Right forelimb (tissue), 1 donor: ENCODE measurements at places on chromosomes 11 and 22.
A peak's percentile ranks its signal among the peaks of the same experiment; 100 is the strongest.

- DNase-seq, result no peak
Observed at GRCh38 chr11:67429038-67429668, 859 bp downstream of the RPS6KB2 start.

DNA sequence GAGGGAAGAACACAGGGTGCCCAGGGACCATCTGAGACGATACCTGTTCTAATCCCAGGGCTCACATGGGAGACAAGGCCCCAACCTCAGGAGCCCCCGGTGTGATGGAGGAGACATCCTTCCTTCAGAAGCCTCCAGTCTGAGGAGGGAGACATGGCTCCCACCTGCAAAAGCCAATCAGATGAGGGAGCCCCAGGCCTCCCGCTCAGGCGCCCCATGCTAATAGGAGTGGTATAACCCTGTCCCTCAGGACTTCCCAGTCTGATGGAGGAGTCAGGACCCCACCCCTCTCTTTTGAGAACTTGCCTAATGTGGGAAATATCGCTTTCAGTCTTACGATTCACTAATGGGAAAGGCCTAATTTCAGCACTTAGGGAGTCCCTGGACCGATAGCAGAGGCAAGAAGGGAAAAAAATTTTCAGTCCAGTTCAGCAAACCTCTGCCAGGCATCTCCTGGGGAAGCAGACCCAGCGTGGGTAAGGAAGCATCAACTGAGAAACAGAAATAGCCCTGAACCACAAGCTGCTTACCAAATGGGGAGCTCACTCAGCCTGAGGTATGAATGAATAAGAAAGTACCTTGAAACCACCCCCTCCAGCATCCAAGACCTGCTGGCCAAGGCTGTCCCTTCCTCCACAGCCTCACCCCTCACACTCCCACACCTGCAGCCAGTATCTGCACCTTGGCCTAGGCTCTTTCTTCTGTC lies 5.9 kb downstream of the ARRB1 start:
- DNase-seq, result no peak

- no peak for DNase-seq
Observed at GRCh38 chr11:77510095-77510494, 36.2 kb upstream of the PAK1 start.

DNA sequence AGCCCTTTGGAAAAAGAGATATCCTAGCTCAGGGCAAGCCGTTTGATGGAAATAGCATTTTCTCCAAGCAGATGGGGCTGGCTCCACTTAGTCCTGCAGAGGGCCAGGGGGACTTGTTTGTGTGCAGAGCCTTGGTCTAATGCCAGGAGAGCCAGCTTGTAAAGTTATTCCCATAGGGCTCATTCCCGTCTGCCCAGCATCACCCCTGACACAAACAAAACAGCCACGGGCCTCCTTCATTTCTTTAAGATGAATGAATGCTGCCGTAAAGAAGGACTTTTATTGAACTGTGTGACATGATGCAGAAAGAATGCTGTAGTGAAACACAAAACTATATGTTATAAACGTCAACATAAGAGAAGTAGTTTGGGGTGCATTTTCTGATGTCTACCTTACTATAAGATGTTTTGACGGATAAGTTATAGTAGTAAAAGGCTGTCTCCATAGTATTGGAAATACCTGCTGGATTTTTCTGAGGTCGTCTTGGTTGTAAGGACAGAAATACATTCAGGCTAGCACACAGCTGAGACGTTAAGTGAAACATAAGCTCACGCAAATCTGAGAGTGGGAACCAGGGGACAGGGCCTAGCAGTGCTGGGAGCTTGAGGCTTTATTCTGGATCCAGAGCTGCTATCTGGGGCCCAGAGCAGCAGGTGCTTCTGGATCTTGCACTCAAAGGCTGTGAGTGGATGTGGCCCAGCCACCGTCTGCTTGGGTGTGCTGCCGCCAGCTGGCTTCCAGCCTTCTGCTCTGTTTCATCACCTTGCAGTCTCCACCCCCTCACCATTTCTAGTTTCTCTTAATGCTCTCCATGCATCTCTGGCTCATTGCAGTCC lies 53.3 kb downstream of the NCAM1 start:
- peak; percentile 66 for DNase-seq

GRCh38 chr11:46202696-46203391 lies 74.6 kb upstream of the CREB3L1 start:
- no peak for DNase-seq

DNA sequence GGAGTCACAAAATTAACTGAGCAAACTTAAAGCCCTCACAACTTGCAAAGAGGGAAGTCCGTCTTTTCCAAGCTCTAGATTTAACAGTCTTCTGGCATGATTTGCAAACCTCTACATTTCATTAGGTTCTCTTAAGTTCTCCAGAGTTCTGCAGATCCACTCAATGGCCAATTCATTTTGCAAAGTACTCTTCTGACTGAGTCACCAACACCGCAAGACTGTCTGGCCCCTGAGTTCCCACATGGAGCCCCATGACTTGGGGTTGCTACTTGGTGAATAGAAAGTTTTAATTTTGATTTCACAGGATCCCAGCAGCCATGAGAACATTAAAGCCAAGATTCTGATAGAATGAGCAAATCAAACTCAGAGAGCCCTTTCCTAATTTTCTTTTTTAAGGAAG lies 134.5 kb downstream of the PLEKHA7 start:
- DNase-seq, result no peak

DNA sequence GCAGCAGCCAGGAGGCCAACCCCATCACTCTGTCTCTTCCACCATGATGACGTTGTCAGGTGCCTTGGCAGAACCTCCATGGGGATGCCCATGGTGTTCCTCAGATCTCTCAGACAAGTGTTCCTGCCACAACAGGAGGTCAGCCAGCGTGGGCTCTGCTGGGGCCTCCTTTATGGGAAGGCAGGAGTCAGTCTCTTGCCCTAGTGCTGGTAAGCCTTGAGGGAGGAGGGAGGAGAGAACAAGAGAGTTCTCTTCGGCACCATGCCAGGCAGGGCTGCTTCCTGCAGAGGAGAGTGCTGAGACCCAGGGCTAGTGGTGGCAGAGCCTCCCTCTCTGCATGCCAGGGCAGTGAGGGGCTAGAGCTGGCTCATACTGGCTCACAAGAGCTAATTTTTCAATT lies 32.5 kb downstream of the GNAZ start:
- no peak for DNase-seq

- no peak for DNase-seq
Observed at GRCh38 chr11:35571696-35572095, 46.3 kb upstream of the PAMR1 start.

GRCh38 chr22:32281072-32281471 lies 25.9 kb upstream of the SLC5A4 start:
- no peak for DNase-seq

- no peak for DNase-seq
Observed at GRCh38 chr11:132911186-132911585, 621.1 kb downstream of the OPCML start.

DNA sequence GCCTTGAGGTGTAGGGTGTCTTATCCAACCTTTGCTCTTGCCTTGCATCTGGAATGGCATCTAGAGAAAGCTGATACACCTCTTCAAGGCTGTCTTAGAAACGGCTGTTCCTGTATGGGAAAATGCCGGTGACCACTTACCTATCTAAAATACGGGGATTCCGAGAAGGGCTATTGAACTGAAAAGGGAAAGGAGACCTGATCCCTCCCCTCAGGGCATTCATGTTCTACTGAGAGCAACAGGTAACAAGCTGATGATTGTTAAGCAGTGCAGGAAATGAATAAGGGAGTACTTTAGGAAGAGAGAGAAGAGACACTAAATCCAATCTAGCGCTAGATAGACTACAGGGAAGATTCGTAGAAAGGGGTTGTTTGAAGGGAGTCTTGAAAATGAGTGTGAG lies 1388.1 kb downstream of the FAM181B start:
- no peak for DNase-seq

DNA sequence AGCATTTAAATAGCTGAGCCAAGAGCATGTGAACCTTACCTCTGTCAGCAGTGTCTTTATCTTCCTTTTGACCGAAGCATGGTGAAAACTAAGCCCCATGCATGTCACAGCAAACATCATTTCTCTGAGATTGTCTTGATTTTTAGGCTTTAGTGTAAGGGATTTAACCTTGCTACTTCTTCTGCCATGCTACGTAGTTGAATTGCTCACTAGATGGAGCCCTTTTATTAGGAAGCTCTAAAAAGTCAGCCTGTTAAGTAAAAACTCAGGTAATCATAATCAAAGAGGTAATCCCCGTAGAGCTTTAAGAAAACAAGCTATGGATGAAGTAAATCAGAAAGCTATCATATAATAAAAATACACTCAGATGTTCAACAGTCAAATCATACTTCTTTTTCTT lies 149.5 kb downstream of the PGR start:
- DNase-seq, result no peak

GRCh38 chr11:8247312-8247711 lies 16.4 kb downstream of the LMO1 start:
- DNase-seq, result no peak

- no peak for DNase-seq
Observed at GRCh38 chr11:23099256-23099655, 239.0 kb upstream of the CCDC179 start.

DNA sequence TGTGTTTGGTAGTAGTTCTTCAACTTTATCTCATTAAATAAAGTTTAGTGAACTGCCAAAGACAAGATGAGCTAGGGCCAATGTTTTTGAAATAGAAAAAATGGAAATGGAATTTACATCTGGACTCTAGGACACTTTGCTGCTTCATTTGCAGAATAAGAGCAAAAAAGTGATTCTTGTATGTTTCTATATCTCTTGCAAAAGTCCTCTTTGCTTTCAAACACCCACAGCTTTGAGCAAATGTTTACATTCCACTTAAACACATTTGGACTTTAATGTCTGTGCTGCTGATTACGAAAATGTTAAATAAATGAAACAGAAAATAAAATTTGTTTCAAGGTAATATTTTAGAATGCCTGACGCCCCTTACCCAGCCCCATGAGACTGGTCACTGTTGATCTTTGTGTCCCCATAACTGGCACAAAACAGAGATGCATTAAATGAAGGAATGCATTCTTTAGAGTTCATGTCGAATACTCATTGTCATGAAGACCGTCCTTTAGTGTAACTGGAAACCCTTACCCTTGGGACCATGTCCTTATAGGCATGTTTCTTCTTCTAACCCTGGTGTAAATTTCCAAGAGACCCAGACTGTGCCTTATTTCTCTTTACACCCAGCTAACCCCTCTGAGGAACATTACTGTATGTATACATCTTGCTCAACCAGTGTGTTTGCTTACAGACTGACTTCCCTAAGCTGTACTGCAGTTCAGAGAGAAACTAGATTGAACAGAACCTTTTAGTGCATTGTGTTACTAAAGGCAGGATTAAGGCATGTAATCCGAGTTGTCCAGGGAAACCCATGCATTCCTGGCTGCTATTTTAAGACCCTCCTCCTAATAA lies 199.7 kb downstream of the NAV2 start:
- DNase-seq, result no peak

DNA sequence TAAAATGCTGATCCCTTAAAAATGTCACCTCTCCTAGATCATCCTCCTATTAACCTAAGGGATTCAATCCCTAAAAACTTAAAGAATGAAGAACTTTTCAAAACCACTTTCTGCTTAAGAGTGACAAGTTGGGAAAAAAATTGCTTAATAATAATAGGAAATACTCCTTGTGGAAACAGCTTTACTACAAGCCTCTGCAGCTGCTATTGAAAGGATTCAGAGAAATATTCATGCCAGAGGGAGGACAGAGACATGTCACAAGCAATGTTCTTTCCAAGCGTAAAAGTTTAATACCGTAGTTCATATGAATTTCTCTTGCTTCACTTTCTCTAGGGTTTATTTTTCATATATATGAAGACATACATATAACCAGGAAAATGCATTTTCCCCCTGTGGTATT lies 98.2 kb downstream of the ARHGAP20 start:
- DNase-seq, result no peak

- DNase-seq, result no peak
Observed at GRCh38 chr11:113261709-113262475, 52.5 kb upstream of the TTC12 start.

DNA sequence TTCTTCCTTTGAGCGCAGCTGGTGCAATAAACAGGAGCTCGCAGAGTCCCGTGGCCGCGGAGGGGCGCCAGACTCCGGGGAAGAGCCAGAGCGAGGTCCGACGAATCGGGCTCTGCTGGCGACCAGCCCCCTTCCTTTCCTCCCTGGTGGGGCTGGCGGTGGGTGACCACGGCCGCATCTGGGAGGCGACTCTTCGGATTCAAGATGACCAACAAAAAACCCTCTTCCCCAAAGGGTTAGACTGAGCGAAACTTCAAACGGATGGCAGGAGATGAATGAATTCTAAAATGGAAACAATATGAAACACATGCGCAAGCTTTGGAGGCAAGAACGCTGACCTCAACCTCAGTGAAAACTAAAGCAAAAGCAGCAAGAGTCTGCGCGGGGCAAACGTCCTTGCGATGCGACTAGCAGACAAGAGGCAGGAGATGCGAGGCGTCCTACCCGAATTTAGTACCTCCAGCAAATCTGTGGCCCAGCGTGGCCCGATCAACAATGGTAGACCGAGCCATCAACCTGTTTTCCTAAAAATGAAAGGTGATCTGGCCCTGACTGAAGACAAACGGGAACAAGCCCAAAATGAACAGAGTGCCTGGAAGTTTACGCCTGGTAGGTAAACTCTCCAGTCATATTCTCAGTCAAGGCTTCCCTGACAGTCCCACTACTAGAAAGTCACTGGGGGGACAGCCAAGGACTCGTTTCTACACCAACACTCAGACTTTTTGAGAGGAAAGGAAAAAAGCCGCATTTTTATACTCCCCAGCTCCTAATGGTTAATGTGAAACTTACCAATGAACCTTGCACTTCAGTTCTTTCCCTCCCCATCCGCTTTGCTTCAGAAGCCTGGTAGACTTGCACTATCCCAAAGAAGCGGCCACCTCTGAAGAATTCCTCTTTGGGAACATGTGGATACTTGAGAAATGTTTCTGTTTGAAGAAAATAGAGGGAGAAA lies 11.6 kb downstream of the MMP3 start:
- DNase-seq, result peak; percentile 85

- DNase-seq, result no peak
Observed at GRCh38 chr11:16605389-16605893, 133.0 kb upstream of the C11orf58 start.

- DNase-seq, result no peak
Observed at GRCh38 chr11:8597182-8597581, 3.2 kb upstream of the STK33 start.

DNA sequence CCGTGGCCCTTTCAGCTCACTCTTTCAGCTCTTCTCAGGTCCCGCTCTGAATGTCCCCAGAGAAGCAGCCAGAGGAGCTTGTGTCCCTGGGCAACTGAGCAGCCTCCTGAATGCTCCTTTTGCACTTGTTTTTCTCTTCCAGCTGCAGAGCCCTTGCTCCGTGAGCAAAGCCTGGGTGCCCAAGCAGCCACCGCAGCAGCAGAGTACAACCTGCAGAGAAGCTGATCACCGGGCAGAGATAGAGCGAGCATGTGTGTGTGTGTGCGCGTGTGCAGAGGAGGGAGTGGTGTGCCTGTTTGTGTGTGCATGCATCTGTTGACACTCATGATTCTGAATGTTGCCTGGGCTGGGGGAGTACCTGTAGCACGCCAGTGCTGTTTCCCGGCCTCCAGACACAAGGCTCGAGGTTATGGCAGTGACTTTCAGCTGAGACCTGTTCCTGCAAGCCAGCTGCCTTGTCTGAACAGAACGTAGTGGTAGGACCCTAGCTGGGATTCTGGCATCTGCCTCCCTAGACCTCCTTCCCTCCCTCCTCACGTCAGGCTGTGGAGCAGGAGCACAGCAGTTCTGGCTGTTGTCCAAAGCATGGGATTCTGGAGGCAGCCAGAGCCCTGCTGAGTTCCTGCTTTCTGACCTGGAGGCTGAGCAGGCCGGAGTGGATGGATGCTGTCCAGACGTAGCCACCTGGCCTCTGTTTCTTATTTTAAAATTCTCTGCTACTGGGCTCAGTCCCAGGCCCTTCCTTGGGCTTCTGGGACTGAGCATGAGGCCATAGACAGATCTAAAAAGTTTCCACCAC lies 4.5 kb upstream of the MAPK8IP1 start:
- no peak for DNase-seq

- DNase-seq, result no peak
Observed at GRCh38 chr22:23401910-23402274, 178.2 kb downstream of the IGLL1 start.
